IPS DF 6.9 (cell line): ENCODE measurements at places on chromosomes 12 and 14.

DNA sequence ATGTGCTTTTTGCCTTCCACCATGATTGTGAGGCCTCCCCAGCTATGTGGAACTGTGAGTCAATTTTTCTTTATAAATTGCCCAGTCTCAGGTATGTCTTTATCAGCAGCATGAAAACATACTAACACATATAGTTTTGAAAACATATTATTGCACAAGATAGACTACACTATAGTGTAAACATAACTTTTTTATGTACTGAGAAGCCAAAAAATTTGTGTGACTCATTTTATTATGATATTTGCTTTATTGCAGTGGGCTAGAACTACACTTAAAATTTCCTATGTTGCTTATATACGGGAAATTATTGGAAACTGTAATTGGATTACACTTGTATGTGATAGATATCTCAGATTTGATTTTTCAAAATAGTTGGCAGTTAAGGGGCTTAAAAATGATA is 885.5 kb upstream of the FBXO33 start:
- no peak for DNase-seq

- DNase-seq: no peak
These were observed 163.9 kb upstream of the VASH1 start for GRCh38 chr14:76597387-76597786.

DNA sequence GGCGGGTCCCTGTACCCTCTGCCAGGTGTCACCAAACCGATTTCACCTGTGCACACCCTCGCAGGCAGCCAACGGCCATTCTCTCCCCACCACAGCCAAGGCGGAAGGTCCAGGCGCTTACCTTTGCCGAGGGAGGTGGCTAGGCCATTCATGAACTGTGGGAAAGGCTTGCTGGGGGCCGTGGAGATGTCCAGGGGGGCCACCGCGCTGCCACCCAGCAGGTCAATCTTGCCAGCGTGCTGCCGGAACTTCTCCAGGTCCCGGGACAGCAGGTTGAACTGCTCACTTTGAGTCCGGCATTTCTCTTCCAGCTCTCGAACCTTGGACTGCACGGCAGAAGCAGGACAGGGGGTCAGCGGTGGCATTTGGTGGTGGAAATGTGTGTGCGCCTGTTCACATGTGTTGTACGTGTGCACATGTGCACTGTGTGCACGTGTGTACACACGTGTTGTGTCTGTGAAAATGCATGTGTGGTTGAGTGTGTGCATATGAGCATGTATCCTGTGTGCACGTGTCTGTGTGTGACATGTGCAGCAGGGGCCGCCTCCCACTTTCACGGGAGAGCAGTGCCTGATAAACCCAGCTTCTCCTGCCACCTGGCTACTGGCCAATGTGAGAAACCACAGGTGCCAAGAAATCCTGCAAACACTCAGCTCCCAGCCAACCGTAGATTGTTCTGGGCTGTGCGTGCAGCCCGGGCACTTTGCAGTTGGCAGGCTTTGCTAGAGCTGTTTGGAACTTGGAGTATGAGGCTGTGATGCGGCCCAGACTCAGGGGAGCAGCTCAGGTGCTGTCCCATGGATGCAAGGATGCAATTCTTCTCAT is 118.9 kb downstream of the PIWIL1 start:
- DNase-seq: no peak

- DNase-seq: no peak
These were observed 47.8 kb upstream of the KIF21A start for GRCh38 chr12:39490500-39491282.

DNA sequence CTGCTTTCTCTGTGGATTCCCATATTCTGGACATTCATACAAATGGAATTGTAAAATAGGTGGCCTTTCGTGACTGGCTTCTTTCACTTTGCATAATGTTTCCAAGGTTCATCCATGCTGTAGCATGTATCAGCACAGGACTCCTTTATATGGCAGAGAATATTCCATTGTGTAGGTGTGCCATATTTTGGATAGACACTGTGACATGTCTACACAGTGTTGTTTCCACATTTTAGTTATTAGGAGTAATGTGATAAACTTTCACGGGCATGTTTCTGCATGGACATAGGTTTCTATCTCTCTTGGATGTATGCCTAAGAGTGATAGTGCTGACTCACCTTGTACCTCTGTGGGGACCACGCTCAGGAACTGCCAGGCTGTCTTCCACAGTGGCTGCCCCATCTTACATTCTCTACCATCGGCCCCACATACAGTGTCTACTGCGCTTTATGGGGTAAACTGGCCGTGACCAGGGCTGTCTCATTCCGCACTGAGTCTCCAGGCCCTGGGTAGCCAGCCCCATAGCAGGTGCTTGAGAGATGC is 7.1 kb upstream of the KRT84 start:
- DNase-seq: no peak

DNA sequence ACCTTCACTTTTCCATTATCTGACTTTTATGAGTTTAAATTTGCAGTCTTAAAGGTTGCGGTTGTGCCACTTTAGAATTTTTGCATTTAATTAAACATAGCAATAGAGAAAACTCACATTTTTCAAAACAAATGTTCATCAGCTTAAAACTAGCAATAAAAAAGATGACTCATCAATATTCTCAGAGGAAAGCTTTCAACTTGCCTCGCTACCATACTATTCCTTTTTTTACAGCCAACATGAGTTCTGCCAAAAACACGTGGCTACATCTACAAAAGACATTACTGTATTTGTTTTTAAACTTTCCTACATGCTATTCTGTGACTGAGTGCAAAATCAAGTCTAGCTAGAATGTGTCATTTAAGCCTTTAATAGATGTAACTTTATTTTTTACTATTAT is 497.1 kb downstream of the RPS29 start:
- DNase-seq: no peak

- no peak for DNase-seq
These were observed 203.1 kb downstream of the KIF21A start for GRCh38 chr12:39239490-39240486.

GRCh38 chr12:107026806-107027635 is 40.1 kb upstream of the MTERF2 start:
- no peak for DNase-seq

DNA sequence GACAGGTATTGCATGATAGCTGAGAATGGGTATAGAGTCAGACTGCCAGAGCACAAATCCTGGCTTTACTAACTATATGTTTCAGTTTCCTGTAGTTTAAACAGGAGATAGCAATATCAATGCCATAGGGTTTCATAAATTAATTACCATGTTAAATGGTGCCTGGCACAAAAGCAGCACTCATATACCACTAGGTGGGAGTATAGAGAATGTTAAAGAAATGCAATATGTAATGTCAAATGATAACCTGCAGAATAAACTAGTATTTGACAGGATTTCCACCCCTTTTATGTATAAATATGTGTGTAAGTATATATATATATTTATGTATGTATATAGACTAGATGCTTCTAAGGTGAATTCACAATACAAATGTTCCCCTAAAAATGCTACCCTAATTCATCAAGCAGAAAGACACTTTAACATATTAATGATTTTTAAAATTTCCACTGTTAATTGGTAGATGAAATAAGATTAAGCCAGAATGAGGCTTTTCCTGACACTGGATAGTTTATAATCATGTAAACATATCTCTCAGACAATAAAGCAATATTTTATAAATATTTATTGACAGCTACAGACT is 8.6 kb downstream of the WDR89 start:
- DNase-seq: no peak

DNA sequence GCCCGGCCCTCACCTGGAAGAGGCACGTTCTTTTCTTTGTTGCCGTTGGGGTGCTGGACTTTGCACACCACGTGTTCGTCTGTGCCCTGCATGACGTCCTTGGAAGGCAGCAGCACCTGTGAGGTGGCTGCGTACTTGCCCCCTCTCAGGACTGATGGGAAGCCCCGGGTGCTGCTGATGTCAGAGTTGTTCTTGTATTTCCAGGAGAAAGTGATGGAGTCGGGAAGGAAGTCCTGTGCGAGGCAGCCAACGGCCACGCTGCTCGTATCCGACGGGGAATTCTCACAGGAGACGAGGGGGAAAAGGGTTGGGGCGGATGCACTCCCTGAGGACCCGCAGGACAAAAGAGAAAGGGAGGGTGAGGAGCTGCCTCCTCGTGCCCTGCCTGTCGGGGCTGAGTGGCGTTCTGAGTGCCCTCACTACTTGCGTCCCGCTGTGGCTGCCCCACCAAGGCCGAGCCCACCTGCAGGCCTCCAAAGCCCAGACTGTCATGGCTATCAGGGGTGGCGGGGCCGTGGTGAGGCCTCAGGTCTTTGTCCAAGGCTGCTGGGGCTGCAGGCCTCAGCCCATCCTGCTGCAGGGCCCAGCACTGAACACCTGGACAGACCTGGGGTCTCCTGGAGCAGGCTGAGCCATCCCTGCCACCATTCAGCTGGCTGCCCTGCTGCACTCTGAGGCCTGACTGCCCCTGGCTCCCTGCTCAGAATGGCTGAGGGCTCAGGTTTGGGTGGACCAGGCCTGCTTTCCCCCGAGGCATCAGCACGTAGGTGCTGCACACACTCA is 329.7 kb downstream of the TMEM121 start:
- no peak for DNase-seq

DNA sequence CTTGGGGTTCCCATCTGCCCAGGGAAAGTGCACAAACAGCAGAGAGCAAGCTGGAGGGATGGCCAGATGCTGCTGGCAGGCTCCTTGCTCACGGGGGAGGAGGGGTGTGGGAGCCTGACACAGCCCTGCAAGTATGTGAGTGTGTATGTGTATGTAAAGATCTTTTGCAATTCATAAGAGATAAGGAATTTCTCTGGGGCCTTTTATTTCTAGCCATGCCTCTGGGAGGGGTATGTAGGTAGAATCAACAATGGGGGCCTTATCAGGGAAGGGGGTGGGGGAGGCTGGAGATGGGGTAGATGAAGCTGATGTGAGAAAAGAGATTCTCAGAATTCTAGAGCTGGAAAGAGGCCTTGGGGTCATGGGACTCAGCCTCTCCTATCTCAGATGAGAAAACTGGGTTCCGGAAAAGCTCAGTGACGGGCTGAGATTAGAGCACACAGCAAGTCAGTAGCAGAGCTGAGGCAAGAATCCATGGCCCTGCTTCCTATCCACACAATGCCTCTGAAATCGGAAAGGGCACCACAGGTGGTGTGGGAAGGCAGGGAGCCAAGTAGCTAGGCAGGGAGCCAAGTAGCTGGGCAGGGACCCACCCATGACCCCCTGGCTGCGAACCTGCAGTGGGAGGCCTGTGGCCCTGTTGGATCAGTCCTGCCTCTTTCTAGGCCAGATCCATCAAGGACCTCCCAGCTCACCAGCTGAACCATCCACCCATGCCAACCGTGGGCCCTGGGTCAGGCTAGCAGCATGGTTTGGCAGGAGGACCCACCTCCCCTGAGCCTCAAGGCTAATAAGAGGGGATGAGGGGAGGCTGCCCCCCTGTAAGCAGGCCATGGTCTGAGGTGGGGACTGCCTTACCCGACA is 54.7 kb downstream of the PLEKHG3 start:
- no peak for DNase-seq

GRCh38 chr14:43677581-43677980 is 829.5 kb downstream of the FSCB start:
- DNase-seq: no peak

DNA sequence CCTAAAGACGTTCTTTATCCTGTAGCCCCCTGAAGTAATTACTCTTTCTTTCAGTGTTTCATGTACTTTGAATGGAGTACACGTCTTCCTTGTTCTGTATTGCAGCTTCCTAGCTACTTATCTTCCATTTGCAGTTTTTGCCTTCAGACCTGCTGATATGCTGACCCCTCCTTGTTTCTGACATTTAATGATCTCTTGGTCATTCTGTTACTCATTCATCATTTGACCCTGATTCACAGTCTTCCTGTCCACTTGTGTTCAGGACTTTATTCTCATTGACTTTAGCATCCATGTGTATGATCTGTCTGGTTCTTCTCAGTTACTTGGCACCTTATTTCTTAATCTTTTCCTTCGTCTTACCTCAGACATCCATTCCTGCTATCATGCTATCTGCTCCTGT is 22.2 kb downstream of the CPSF2 start:
- DNase-seq: no peak

DNA sequence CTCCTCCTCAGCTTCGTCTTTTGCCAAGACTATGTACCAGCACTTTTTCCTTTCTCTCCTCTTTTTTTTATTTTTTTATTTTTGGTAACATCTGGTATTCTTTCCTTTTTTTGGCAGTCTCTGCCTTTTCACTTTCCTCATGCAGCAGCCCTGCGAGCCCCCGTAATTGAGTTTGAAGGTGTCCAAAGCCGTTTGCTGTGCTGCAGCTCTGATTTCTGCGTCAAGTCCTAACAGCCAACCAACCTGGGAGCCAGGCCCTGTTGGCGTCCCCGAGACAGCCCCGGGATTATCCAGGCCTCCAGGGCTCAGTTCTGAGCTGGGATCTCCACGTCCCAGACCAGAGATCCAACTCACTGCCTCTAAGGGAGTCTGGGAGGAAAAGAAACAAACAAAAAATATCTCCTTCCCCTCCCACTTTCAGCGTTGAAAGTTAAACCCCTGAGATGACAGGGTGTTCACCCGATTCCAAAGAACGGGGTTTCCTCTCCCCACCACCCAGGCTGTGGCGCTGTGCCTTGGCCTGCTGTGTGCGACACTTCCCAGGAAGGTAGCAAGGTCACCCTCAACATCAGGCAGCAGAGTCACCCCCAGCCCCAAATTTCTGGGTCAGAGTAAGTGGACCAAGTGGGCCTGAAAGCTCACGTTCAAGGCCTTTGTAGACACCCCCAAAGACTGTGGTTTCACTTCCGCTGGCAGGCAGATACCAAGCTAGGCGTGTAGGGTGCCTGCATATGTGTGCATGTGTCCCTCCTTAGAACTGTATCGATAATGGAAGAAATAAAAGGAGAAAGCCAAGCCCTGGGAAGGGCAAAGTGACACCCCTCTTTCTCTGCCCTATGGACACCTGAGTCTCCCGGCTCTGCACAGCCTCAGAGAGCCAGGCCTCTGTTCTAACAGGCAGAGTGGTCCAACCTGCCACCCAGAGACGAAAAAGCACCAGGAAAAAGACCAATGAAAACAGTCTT is 11.1 kb downstream of the BCL11B start:
- no peak for DNase-seq

- DNase-seq: no peak
These were observed 125.9 kb upstream of the NTF3 start for GRCh38 chr12:5305886-5306545.

GRCh38 chr12:124317400-124317799 is 22.5 kb downstream of the RFLNA start:
- no peak for DNase-seq

- no peak for DNase-seq
These were observed 69.5 kb downstream of the ADAMTS20 start for GRCh38 chr12:43482311-43483085.

DNA sequence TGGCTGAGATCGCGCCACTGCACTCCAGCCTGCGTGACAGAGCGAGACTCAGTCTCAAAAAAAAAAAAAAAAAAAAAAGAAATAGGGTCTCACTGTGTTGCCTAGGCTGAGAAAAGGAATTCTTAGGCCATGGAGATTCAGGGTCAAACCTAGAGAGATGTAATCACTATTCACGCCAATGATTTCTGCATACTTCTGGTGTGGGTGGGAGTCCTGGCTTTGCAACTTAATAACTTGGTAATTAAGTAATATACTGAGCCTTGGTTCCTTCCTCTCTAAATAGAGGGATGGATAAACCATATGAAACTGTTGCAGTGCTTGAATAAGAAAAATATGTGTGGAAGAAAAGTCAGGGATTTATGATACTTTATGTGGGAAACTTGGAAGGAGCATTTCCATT is 2.7 kb downstream of the ZNF410 start:
- DNase-seq: no peak

GRCh38 chr12:52644078-52644415 is 8.0 kb downstream of the KRT2 start:
- DNase-seq: no peak
